Renal cortical epithelial cell (primary cell): ENCODE measurements at places on chromosomes 4 and X.

DNA sequence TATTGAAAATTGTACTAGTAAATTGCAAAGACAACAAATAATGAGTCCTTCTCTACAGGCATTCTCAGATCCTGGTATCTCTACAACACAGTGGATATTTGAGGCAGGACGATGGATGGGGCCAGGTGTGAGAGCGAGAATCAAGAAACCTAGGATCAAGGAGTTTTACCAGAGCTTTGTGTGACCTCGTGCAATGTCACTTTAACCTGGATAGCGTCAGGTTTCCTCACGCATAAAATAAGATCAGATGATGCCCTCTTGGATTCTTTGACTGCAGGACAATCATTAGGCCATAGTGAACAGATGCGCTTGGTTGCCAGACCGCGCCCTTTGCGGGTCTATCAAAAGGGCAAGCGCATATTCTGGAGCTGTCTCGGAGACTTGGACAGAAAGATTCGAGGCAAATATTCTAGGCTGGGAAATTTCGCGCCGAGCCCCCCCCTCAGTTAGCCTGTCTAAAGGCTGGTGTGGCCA lies 66.6 kb downstream of the FBXO8 start:
- no peak for DNase-seq

DNA sequence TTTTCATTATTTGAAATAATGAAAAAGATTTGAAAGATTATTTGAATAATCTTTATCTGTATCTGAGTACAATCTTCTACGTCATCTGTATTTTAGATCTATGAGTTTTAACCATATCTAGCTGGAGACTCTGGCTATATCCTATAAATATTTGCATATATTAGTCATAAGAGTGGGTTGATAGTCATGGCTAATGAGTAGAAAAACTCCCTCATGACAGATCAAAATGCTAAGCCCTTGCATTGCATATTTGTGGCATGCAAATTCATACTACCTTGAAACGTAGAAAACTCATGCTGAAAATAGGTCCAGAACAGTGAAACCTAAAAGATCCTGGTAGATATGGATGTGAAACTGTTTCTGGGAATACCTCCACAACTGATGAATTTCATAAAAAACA lies 291.3 kb downstream of the GALNTL6 start:
- DNase-seq = no peak

DNA sequence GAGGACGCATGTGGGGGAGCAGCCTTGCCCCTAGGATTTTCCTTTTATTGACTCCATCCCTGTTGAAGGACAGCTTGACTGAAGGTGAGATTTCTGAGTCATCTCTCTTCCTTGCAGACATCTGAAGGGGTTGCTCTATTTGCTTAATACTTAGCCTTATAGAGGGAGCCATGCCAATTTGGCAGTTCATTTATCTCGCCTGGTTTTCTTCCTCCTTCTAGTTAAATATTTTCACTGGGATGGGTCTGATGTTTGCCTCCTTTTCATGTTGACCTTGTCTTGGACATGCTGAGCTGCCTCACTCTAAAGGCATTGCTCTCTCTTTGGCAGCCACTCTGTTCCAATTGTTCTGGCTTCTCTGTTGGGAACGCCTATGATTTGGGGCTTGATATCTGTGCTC lies 151.0 kb upstream of the PSAPL1 start:
- DNase-seq = no peak

DNA sequence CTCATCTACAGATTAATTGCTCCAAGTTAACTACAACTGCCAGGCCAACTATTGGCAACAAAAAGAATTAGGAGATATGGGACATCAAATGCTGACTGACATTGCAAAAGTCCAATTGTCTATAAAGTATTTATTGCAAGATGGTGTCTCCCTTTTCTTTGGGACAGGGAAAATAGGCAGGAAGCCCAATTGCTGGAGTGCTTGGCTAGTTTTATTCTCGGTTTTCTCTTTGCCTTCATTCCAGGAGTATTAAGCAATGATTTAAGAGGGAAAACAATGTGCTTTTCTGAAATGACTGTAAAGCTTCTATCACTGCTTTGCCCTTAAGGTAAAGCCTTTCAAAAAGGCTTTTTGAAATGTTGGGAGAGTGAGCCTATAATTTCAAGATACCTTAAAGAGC lies 62.8 kb upstream of the DIAPH2 start:
- DNase-seq = no peak

DNA sequence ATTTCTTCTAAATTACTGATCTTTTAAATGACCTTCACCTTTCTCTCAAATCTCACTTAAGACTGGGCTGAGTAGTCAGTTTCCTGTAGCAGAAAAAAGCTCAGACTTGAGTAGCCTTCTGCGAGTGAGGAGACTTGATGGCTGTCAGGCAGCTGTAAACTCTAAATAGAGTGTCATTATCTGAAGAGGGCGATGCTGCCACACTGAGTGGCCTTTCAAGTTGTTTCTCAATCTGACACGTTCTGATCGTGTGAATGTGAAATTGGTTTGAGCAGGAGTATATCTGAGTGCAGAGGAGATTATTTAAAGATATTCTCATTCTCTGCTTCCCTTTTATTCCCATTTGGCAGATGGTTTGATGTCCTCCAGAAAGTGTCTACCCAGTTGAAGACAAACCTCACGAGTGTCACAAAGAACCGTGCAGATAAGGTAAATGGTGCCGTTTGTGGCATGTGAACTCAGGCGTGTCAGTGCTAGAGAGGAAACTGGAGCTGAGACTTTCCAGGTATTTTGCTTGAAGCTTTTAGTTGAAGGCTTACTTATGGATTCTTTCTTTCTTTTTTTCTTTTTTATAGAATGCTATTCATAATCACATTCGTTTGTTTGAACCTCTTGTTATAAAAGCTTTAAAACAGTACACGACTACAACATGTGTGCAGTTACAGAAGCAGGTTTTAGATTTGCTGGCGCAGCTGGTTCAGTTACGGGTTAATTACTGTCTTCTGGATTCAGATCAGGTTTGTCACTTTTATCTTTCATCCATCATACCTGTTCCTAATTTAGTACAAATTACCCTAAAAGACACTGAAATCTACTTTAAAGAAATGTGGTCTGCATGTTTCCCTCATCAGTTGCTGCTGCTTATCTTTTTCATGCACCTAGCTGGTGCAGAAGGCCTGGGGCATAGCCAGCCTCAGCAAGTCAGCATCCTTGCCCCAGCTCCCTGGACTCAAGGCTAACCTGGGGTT lies 74.3 kb upstream of the MSANTD1 start:
- DNase-seq = no peak

- DNase-seq = no peak
These were observed 211.4 kb downstream of the ENOX2 start for GRCh38 chrX:130691576-130691975.

DNA sequence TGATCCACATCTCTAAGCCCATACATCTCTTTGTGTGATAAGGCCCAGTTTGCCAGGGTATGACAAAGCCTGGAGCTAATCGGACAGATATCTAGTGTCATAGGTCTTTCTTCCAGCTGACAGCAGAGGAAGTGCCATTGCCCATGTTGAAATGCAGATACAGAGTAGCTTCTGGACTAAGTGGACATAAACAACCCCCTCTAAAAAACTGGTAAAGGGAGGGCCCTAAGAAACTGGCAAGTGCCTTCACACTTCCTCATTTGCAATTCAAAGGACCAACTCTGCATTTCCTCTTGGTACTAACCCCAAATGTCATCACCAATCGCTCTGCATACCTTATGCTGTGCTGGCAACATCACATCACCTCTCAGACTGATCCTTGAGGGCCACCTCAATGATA lies 20.8 kb downstream of the ARHGEF6 start:
- DNase-seq = no peak

GRCh38 chrX:123698979-123699520 lies 33.8 kb downstream of the THOC2 start:
- peak; percentile 2 for DNase-seq

DNA sequence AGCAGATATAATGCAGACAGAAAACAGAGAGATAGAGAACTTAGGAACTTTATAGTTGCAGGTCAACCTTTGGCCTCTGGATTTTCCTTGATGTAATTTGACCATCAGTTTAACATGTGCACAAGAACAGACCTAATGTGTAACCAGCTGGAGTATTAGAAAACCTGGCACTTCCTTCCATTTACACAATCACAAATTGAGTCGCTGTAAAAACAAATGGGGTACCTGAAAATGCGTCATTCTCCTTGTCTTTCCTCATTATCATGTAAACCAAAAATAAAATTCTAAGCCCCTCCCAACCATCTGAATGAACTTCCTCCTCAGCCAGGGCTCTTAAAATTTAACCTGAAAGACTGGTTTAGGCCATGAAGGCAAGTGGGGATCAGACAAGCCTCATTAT lies 358.4 kb upstream of the MAGEB16 start:
- peak; percentile 88 for DNase-seq

- DNase-seq = peak; percentile 44
These were observed 1385.9 kb downstream of the FAM133A start for GRCh38 chrX:95059909-95060308.

GRCh38 chr4:181559637-181560036 lies 683.6 kb upstream of the TENM3 start:
- no peak for DNase-seq

- no peak for DNase-seq
These were observed 202.8 kb upstream of the GRID2 start for GRCh38 chr4:92100975-92101374.

DNA sequence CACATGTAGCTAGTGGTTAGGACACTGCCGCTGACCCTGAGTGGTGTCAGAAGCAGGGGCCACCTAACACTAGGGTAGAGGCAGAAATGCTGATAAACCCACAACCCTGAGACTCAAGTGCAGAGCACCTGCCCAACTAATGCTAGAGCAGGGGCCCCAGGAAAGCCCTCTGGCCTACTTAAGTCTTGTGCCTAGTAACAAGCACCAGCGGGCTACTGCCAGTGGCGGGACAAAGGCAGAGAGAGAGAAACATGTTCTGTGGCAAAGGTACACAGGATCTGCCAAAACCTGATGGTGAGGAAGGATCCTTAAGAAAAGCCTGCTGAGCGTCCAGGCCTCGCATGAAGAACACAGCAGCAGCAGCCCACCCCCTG lies 172.4 kb downstream of the PRDM5 start:
- no peak for DNase-seq

DNA sequence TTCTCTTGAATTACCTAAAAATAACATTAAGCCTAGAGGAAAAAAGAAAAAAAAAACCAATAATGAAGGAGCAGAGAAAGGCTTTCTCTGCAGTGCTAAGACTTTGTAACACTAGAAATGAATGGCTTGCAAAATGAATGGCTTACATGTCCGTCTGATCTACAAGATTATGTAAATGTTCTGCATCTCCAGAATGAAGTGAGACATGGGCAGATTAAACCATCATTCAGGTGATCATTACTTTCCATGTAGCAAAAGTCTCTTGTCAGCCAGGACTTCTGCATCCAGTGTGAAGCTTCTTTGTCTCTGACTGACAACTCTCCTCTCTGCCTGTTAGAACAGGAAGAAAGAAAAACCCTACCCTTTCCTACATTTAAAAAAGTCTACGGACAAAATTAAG lies 304.3 kb downstream of the LDB2 start:
- DNase-seq = no peak

DNA sequence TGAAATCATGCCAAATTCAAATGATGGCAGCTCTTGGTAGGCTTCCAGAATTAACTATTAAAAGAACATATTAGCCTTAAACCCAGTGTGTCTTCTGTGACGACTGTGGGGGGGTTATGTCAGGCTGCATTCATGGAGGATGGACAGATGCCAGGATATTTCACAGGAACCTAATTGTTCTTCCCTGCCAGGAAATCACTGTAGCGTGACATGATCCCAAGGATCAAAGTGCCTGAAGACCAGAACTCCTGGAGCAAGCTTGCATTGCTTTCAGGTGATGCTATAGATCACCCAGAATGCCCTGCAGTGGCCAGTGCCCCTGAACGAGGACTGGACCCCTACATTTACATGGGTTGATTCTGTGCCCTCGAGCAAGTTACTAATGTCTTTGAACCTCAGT lies 1093.0 kb upstream of the TENM3 start:
- peak; percentile 85 for DNase-seq

DNA sequence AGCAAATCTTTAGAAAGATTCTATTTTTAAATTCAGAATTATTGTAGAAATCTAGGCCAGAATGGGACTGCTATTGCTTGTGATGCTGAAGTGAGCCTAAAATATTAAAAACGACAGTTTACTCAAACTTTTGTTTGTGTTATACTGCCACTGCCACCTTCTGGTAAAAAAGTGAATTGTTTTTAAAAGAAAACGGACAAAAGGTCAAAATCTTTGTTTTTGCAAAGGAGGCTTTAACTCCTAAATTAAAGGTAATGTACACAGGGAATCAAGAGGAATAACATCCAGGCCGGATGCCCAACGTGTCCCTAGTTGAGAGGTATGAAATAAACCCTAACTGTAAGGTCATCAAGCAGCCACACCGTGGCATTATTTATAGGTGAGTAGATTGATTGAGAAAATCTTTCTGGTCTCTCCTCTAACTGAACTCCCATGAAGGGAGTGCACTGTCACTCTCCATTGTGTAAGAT lies 338.3 kb upstream of the GALNT7 start:
- peak; percentile 19 for DNase-seq

DNA sequence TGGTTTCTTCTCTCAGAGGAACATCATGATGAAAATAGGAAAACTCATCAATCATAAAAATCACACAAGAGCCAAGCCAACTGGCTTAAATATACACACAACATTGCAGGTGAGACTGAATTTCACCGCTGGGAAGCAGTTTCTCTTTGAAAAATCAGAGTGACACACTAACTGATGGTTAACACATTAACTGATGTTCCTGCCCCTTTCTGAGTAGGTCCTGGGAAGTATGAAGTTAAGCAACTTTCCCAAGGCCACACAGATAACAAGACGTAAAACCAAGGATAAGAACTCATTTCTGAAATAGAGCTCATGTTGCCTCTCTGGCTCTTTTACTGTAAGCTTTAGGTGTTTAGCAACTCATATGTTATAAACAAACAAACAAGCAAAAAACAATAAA lies 813.7 kb upstream of the HS3ST1 start:
- DNase-seq = no peak

- DNase-seq = no peak
These were observed 12.0 kb downstream of the MPP1 start for GRCh38 chrX:154793084-154793795.

DNA sequence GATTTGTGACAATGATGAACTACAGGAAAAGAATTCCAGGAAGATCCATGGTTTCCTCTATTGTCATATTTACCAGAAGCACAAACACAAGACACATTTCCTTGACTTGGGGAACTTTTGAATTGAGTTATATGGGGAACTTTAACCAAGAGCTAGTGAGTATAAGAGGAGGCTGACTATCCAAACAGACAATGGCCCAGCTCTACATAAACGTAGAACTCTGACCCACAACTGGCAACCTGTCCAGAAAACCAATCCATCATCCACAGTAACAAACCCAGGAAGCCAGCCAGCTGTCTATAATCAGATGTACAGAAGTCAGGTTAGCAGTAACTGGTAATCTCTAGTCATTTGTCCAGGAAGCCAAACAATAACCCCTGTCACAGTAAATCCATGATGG lies 167.0 kb upstream of the CPEB2 start:
- DNase-seq = no peak
